Activated CD8-positive, alpha-beta memory T cell treated with anti-CD3 and anti-CD28 coated beads, Interleukin-2, amount 10 ng/mL, durations not matched to agents 7 days and 5 days (primary cell): ENCODE measurements at places on chromosomes 7 and 10. TPM values are rescaled to one million over a fixed set of nuclear protein-coding genes. Genes with fewer than 3 reads are reported as not detected.
A peak's percentile ranks its signal among the peaks of the same experiment; 100 is the strongest.

SNX10 gene
- total RNA-seq = 59.3 TPM

GRCh38 chr7:123417580-123417979 is 116.8 kb downstream of the IQUB start:
- no peaks in the 10 kb centered on the region for H3K36me3 ChIP-seq
- H3K27me3 ChIP-seq = no peaks in the 10 kb centered on the region
- H3K27ac ChIP-seq = no peak overlapping the region
- no peak overlapping the region for H3K4me3 ChIP-seq

GRCh38 chr7:100607111-100607510 is 4.9 kb downstream of the PCOLCE start:
- H3K27me3 ChIP-seq = peaks cover 5% of the 10 kb centered on the region
- H3K36me3 ChIP-seq = no peaks in the 10 kb centered on the region
- DNase-seq = no peak
- no peak overlapping the region for H3K4me3 ChIP-seq
- H3K4me1 ChIP-seq = peaks cover 29% of the 10 kb centered on the region

DNA sequence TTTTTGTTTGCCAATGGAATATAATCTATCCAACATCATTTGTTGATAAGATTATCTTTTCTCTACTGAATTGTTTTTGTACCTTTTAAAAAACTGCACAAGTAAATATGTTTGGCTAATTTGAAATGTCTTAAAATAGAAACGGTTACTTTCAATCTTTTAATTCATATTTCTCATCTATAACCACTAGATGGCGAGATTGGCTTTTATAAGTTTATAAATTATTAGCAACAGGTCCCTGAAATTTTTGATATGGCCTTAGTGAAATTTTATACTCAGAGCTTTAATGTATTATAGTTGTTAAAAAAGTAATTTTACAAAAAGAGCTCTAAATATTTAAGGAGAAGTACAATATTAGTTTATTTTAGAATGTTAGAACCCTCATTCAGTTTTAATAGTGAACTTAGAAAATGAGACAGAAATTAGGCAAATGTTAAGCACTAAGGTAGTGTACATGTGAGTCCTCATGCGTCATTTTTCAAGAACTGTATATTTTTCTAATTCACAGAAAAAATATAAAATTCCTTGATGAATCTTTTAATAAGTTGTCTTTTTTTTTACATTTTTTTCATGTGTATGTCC is 592.5 kb downstream of the ARL4A start:
- H3K4me3 ChIP-seq = no peak overlapping the region
- H3K27ac ChIP-seq = no peak overlapping the region
- H3K36me3 ChIP-seq = no peaks in the 10 kb centered on the region
- no peak for DNase-seq
- H3K27me3 ChIP-seq = no peaks in the 10 kb centered on the region
- no peaks in the 10 kb centered on the region for H3K4me1 ChIP-seq

GRCh38 chr7:77788327-77788902 is 9.8 kb downstream of the TMEM60 start:
- H3K36me3 ChIP-seq = peaks cover 24% of the 10 kb centered on the region
- no peaks in the 10 kb centered on the region for H3K27me3 ChIP-seq
- peak overlapping the region; percentile 31 for H3K27ac ChIP-seq
- H3K4me3 ChIP-seq = no peak overlapping the region
- no peak for DNase-seq
- peaks cover 3% of the 10 kb centered on the region for H3K4me1 ChIP-seq

GRCh38 chr10:60732807-60733516 is 45.3 kb upstream of the CDK1 start:
- no peaks in the 10 kb centered on the region for H3K36me3 ChIP-seq
- DNase-seq = peak; percentile 42
- peak overlapping the region; percentile 67 for H3K4me3 ChIP-seq
- H3K27me3 ChIP-seq = peaks cover 31% of the 10 kb centered on the region
- H3K4me1 ChIP-seq = peaks cover 22% of the 10 kb centered on the region
- peak overlapping the region; percentile 47 for H3K27ac ChIP-seq

DNA sequence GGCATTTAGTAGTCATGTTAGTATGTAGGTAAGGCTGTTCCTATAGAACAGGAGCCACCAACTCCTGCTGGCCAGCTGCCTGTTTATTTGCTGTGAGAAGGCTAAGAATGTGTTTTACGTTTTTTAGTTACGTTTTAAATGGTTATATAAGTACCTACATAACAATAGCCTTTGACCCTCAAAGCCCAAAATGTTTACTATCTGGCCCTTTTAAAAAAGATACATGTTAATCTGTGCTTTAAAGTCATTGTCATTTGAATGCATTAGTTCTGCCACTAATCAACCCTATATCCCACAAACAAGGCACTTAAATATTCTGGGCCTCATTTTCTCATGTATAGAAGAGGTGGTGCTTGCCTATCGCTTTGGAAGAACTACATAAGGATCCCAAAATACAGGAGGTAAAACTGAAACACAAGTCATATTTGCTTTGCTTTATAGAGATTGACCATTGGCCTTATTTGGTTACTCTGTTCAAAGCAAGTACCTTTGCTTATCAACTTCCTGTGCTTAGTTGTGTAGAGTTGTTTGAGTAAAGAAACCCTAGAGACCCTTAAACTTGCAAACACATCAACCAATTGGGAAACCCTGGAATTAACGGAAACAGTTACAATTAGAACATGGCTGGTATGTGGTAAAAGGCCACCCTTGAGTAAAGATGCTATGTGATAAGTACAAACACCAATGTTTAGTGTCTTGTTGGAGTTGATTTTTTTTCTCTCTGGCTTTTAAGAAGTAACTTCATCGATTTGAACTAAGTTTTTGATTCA is 25.9 kb downstream of the TIMM23 start:
- no peak overlapping the region for H3K27ac ChIP-seq
- H3K4me1 ChIP-seq = no peaks in the 10 kb centered on the region
- H3K27me3 ChIP-seq = no peaks in the 10 kb centered on the region
- no peak for DNase-seq
- no peak overlapping the region for H3K4me3 ChIP-seq

DNA sequence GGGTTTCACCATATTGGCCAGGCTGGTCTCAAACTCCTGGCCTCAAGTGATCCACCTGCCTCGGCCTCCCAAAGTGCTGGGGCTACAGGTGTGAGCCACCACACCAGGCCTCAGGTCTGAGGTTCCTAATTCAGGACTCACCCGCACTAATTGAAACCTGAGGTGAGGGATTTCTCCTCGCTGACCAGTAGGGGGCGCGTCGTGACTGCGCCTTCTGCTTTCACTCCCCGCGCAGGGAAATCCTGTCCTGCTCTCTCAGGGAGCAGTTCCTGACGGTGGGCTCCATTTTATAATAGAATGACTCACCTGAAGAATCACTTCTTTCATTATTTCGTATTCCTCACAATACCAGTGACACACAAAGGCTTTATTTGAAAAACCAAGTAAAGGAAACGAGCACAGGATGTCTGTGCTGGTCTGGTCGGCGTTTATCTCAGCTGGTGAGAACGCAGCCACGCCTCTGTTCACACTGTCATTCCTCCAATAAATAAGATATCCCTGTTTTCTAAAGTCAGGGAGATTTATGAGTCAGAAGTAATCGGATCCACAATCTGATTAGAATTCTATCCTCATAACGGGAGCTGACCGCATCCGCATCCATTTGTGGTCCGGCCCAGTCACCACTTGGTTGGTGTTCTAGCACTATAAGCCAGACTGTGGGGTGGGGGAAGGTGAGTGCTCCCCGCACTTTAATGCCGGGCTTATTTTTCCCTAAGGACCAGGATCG is 35.4 kb downstream of the BAG3 start:
- H3K27me3 ChIP-seq = peaks cover 6% of the 10 kb centered on the region
- DNase-seq = peak; percentile 85
- no peaks in the 10 kb centered on the region for H3K36me3 ChIP-seq
- H3K4me3 ChIP-seq = peak overlapping the region; percentile 58
- H3K4me1 ChIP-seq = peaks cover 27% of the 10 kb centered on the region
